ENCODE measurements at places on chromosomes 2 and 18.

GRCh38 chr2:43448822-43449110 is 147.1 kb downstream of the THADA start:
- no peak for DNase-seq

DNA sequence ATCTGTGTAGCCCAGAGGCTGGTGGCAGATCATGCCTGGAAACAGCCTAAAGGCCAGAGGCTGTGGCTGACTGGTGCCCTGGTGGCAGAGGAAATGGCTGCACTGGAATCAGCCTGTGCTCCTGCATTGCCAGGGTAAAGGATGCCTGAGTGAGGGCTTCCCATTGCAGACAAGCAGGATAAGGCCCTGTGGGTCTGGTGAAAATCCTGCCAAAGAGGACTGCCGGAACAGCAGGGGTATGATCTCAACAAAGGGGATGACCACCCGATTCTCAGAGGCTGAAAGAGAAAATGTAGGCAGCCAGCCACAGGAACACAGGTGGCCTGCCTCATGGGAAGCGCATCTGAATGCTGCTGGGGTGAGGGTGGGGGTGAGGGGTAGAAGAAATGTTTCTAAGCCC is 48.2 kb downstream of the FBXO48 start:
- DNase-seq = no peak

DNA sequence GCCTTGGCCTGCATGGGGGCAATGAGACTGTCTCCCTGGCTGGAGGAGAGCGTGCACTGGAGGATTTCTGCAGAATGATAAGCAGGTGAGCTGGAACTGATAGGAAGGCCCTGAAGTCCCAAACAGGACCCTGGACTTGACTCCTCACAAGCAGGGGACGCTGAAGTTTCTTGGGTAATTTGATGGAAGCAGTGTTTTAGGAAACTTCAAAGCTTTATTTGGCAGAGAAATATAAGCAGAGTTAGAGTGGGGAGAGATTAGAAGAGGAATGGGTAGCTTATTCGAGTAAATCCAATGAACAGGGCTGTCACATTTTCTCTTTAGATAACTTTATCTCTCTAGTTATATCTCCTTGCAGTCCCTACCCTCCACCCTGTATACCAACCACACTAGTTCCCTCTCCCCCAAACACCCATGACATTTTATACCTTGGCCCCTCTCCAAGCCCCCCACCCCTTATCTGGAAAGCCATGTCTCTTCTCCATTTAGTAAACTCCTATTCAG is 73.6 kb upstream of the IGFBP5 start:
- DNase-seq = no peak

- DNase-seq = no peak
Observed at GRCh38 chr2:63735263-63735662, 106.4 kb upstream of the UGP2 start.

- no peak for DNase-seq
Observed at GRCh38 chr2:120675460-120676130, 60.1 kb upstream of the GLI2 start.

DNA sequence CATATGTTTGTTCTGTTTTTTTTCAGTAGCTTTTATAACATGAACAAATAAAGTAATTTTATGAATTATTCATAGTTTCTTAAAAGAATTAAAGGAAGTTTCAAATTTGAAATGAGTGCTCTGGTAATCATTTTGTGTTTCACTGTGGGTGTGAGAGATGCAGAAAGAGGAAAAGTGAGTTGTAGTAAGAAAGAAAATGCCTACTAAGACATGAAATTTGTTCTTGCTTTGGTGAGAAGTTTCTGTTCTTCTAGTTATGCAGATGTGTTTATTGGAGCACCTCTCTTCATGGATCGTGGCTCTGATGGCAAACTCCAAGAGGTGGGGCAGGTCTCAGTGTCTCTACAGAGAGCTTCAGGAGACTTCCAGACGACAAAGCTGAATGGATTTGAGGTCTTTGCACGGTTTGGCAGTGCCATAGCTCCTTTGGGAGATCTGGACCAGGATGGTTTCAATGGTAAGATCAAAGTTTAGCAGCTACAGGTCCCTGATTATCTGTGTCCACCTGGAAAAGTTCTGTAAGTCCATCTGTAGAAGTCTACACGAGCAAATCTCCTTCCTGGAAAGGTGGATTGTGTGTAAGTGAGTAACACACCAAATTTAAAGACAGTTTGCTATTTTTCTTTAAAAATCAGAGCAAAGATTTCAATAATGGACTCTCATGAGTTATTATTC is 51.4 kb downstream of the ITGAV start:
- no peak for DNase-seq

DNA sequence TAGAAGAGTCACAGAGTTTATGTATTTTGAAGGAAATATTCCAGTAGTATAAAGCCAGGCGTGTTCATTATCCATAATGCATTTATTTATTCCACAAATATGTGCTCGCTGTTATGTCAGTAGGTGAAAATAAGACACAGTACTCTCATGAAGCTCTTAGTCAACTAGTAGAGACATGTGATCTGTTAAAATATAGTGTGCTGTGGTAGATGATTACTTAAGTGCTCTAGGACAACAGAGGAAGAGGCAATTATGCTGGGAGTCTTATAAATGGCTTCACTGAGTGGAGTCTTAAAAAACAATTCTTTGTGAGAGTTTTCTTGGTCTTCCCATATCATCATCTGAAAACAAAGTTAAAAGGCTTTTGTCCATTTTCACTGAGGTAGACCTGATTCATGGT is 457.3 kb downstream of the XIRP2 start:
- DNase-seq = no peak

- DNase-seq = no peak
Observed at GRCh38 chr2:11385847-11386246, 41.4 kb upstream of the ROCK2 start.

DNA sequence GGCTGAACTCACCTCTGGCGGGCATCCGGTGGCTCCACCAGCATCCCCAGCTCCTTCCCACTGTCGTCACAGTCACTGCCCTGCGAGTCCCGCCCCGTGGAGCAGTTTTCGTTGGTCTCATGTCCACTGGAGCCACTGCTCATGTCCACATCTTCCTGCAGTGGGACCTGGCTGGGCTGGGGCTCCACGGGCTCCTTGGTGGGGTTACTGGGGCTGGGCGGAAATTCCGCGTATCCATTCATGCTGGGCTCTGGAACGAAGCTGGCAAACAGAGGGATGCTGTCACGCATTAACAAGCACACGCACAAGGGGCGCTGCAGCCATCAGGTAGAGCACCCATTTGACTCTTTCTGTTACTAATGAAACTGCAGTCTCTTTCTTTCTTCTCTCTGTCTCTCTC is 10.7 kb downstream of the PER2 start:
- DNase-seq = no peak

DNA sequence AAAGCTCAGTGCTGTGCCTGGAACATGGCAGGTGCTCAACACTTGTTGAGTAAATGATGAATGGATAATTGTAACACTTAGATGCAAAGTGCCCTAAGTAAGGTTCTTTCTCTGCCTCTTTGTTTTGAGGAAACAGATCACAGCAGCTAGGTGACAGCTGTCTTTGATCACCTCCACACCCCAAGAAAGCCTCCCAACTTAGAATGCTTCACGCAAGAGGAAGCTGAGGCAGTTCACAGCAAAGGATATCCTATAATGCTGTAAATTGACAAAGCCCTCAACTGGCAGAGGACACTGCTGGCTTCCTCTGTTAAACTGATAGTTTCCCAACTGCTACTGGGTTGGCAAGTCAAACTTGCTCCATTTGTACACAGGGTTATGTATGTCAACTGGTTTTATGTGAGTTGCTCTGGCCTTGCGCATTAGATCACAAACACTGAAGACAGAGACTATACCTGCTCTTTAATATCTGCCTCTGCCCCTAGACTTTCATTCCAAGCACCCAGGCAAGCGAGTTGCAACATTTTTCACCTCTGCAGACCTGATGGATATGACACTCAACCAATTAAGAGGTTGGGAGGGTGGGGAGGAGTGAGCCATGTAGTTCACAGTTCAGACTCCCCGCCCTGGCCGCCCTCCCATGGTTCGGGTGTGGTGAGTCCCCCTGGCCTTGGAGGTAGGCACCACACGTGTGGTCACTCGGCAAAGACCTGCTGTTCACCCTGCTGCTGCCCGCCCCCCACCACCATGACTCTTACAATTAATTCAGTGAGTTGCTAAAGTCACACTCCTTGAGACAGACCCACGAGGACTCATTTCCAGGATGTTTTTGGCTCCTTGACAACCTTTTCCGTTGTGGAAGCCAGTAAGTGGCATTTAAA is 4.8 kb upstream of the MALL start:
- DNase-seq = peak; percentile 17

- DNase-seq = no peak
Observed at GRCh38 chr2:99079226-99079625, 62.3 kb upstream of the C2orf15 start.

DNA sequence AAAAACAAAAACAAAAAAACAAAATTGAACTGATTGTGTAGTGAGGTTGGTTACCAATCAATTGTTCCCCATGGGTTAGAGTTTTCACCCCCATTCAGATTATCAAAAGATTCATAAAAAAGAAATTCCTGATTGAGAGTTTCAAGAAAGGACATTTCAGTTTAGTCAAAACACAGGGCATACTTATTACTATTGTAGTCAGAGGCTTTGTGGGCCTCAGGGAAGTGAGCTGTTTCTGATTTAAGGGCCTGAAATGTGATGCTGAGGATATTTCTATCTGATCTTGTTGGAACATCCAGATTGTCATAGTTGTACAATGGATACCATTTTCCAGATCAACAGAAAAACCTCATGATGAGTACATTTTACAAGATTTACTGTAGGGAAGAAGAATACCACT is 368.1 kb upstream of the NETO1 start:
- no peak for DNase-seq

- no peak for DNase-seq
Observed at GRCh38 chr18:36649205-36649604, 179.6 kb downstream of the TPGS2 start.

DNA sequence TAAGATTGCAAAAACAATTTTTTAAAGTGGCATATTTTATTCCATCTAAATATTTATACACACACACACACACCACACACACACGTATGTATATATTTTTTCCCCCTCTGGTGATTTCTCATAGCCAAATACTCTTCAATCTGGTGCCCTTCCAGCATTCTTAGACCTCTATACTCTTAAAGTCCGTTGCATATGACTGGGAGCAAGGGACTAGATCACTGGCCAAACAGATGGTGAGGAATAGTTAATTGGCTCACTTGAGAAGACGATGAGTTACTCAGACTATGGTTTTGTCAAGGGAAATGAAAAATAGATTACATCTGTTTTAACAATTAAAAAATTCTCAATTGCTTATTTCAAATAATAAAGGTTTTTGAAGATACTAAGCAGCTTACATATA is 512.5 kb upstream of the LRRTM4 start:
- DNase-seq = no peak

DNA sequence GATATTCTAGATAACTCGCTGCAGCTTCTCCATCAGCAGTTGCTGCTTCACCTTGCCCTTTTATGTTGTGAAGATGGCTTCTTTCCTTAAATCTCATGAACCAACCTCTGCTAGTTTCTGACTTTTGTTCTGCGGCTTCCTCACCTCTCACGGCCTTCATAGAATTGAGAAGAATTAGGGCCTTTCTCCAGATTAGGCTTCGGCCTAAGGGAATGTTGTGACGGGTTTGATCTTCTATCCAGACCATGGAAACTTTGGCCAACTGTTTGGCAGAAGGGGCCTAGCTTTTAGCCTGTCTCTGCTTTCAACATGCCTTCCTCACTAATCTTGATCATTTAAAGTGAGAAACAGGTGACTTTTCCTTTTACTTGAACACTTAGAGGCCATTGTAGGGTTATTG is 199.9 kb downstream of the CYP26B1 start:
- no peak for DNase-seq

DNA sequence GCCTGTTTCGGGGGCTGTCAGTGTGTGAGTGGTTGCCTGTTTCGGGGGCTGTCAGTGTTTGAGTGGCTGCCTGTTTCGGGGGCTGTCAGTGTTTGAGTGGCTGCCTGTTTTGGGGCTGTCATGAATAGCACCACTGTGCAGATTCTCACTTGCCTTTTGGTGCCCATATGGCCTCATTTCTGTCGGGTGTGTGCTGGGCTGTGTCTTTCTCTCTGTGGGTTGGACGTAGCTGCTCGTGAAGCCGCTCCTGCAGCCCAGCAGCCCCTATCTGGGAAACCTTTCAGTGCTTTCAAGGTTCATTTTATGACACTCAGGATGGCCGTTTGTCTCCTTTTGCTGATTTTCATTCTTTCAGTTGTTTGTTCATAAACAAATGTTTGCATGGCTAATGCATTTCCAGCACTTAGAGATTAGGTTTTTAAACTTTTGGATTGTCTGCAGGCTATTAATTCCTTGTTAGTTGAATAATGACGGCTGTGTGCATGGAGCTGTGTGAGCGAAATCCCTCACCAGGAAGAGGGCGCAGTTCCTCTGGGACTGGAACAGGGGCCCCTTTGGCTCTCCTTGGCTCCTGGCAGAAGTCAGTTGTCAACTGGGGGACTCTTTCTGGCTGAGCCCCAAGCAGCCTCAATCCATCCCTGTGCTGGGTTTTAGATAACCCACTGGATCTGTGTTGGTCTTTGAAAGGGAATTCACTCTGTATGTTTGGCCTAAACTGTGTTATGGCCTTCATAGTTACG is 10.8 kb downstream of the AGAP1 start:
- no peak for DNase-seq

DNA sequence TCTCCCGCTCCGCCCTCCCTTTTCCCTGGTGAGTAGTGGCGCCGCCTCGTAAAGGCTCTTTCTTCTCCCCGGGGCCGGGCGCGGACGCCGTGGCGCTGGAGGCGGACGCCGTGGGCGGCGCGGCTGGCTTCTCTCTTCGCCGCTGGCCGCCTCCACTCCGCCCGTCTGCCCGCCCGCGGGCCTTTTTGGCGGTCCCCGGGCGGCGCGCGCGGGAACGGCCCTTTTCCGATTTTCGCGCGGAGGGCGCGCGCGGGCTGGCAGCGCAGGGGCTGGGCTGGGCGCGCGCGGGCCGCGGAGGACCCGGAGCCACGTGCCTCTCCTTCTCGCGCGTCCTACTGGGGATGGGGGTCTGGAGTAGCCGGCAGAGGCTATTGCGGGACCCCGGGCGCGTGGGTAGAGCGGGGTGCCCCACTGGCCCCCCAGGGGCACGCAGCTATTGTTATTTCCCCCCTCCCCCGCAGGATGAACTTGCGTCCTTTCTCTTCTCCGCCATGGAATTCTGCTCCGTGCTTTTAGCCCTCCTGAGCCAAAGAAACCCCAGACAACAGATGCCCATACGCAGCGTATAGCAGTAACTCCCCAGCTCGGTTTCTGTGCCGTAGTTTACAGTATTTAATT is 472 bp downstream of the SLC20A1 start:
- no peak for DNase-seq

GRCh38 chr2:151176661-151177060 is 85.0 kb downstream of the RBM43 start:
- DNase-seq = no peak

- DNase-seq = no peak
Observed at GRCh38 chr18:79527656-79528315, 132.1 kb downstream of the NFATC1 start.

- no peak for DNase-seq
Observed at GRCh38 chr2:41930807-41931566, 116.8 kb upstream of the PKDCC start.

- DNase-seq = no peak
Observed at GRCh38 chr2:99786636-99787390, 297.0 kb upstream of the REV1 start.

DNA sequence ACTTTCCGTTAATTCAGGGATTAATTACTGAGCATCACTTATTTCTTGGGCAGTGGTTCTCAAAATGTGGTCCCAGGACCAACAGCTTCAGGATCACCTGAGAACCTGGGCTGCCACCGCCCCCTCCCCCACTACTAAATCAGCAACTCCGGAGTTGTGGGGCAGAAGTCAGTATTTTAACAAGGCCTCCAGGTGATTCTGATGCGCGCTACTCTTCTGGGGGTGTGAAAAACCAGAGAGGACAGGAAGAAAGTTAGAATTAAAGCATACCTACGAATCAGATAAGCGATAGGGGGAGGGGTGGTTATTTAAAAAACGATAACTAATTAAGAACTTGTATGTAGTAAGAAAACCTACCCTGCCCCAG is 319 bp downstream of the ZSCAN30 start:
- DNase-seq = no peak
